Right ventricle myocardium inferior (tissue), 1 donor: ENCODE measurements at places on chromosomes 5 and 9.

DNA sequence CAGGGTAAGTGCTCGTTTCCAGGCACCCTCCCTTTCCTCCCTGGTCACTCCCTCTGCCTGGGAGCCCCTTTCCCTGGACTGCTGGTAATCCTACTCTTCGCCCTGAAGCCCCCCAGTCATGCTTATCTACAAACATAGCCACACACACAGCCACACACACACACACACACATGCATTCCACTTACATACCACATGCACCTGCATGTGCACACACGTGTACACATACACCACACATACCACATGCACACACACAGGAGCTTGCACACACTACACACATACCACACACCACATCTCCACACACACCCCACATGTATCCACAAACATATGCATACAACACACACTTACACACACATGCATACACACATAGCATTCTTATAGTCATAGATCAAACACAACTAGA is 358.5 kb downstream of the GADD45G start:
- no peak for DNase-seq

DNA sequence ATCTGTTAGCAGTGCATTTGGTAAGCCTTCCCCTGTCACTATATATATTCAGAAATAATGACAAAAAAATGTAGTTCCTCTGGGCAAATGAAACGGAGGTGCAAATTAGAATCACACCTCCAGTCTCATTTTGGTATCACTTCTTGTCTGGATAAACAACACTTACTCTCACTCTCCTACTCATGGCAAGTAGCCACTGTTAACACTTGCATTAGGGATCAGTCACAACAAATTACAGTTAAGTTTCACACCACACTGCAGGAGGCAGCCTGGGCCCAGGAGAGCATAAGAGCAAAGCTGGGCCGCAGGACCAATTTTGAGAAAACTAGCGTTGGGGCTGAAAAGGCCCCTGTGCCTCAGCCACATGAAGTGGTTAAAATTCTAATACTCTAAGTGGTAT is 161.0 kb downstream of the ELAVL2 start:
- no peak for DNase-seq

DNA sequence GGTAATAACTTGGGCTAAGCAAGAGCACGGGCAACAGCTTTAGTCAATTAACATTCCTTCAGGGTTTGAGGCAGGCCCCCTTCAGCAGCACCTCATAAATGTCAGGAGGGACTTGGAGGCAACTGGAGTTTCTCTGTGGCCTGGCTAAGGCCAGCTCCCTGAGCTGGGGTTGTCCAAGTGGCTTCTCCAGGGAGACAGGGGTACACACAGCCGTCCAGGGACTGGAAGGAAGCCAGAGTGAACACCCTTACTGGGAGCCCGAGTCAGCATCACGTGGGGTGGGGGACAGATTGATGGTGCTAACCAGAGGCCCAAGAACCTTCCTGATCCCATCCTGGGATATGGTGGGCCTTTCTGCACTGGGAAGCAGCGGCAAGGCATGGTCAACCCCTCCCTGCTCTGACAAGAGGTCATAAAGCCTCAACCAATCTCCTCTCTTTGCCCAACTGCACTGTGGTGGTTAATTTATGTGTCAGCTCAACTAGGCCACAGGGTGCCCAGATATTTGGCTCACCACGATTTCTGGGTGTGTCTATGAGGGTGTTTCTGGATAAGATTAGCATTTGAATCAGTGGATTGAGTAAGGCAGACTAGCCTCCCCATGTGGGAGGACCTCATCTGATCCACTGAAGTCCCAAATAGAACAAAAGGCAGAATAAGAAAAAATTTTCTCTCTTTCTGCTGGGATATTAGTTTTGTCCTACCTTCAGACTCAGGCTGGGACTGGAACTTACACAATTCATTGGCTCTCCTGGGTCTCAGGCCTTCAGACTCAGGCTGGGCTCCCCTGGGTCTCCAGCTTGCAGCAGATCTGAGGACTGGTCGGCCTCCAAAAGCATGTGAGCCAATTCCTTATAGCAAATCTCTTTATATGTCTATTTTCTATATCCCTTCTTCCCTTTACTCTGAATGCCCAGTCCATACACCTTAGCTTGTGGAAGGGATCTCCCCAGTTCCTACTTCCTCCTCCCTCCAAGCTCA is 127.2 kb upstream of the LARP1 start:
- no peak for DNase-seq

- no peak for DNase-seq
Measured at GRCh38 chr9:21590058-21590996, 108.2 kb upstream of the IFNE start.

DNA sequence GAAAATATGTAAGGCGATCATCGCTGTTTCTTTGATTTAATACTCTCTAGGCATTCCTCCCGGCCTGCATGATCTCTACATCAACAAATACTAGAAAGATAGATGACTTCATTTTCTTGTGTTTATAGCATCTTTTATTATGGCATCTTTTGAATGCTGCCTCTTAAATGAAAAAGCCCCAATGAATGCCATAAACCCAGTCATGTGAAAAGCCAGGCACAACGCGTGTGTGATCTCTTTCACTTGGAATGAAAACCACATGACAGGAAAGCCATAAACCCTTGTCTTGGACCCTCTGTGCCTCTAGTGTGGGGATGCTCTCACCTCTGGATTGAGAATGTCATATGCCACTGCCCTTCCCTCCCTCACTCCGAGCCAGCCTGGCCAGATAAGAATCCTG is 476.2 kb downstream of the SEMA5A start:
- no peak for DNase-seq

DNA sequence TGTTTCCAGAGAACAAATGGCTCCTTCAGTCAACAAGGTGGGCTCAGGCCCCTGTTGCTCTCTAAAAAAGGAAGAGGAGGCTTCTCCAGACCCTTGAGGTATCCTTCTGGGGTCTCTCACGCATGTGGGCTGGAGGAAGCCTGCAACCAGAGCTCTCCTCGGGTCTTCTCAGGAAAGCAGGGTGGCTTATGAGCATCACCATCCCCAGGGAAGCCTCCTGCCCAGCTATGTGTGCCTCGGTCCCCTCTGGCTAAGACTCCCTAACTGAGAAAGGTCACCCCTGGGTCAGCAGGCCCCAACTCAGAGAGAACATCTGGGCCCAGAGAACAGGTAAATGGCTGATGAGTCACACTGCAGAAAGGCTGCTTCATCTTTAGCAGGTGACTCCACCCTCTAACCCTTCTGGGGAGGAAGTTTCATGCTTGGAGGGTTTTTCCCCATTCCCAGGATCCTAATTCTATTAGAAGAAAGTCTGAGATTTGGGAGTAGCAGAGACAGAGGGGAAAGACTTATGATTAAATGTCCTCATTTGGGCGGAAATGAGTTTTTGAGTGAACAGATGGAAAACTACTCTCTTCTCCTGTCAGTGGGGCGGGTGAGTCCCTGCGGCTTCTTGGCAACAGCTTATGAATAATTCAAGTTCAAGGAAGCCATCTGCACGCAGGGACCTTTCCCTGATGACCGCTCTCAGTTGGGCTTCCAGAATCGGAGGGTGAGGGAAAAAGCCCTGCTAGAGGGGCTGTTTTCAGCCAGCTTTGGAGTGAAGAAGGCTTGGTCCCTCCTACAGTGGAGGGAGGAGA is 41.9 kb downstream of the TGFBI start:
- no peak for DNase-seq

DNA sequence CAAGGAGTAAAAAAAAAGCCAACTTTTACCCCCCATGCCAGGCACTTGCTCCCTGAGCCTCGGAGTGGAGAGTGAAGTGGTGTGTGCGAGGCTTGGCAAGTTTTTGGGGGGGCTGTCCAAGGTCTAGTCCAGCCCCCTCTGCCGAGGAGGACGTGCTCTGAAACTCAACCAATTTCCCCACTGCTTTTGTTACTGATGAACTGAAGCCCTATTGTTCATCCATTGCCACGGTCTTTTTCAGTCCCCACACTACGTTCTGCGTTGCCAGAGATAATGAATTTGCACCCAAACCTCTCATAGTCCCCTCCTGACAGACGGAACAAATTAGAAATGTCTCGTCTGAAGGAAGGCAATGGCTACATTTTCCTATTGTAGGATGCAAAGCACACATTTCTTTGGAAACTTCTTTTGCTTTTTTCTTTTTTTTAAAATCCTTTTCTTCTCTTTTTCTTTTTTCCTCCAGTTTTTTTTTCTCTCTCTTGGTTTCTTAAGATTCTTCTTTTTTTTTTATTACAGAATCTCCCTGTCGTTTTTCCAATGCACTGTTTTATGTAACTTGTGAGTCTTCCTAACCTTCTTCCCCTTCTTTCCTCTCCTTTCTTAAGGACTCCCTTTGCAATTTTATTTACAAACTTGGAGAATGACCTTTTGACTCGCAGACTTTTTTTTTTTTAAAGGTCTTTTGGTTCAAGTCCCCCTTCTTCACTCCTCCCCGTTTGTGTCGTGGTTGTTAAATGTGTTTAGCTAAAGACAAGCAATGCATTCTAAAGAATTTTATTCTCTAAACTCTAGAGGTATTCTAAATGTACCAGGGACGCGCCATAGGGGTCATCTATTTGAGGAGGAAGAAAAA is 209.5 kb downstream of the MEF2C start:
- DNase-seq, result no peak

- DNase-seq, result no peak
Measured at GRCh38 chr5:31396611-31397295, 135.1 kb downstream of the DROSHA start.

DNA sequence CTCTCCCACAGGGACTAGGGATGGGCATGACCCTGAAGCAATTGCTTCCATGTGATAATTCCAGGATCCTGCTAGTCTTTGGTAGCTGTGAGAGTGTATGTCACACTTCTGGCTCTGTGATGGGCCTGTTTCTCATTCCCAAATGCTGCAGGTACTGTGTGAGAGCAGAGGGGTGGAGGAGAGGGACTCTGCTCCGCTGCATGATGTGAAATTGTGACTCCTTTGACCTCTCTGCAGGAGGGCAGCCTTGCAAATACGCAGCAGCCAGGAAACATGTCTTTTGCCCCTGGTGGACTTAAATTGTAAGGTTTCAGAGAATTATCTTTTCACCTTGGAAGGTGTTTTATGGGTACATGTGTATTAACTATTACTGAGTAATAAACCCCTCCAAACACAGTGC is 61.6 kb downstream of the SFXN1 start:
- no peak for DNase-seq

- no peak for DNase-seq
Measured at GRCh38 chr5:67206929-67207328, 10.3 kb upstream of the CD180 start.

GRCh38 chr5:132281856-132282614 is 12.2 kb upstream of the SLC22A4 start:
- no peak for DNase-seq

DNA sequence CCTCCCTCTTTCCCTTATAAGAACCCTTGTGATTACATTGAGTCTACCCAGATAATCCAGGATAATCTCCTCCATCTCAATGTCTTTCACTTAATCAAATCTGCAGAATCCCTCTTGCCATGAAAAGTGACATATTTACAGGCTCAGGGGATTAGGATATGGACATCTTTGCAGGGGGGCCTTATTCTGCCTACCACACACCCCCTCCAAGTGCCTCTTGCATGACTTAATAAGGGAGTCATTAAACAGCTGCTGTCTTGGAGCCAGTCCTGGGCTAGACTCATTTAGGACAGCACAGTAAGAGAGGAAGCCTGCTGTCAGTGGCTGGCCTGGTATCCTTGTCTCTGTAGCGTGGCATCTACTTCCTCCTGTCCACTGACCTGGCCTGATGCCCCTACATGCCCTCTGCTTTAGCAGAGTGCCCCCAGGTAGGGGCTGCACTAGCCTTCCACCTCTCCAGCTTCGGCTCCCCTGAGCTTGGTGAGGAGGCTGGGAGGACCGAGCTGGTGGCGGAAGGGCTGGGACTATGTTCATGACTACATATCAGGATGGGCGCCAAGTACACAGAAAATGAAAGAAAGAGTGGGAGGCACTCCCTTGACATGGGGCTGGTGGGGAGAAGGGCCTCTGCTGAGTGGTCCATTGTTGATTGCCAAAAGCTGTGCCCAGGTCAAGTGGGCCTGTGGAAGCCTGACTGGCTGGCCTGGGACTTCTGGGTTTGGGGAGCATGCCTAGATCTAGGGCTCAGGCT is 17.2 kb downstream of the ENHO start:
- DNase-seq, result no peak

DNA sequence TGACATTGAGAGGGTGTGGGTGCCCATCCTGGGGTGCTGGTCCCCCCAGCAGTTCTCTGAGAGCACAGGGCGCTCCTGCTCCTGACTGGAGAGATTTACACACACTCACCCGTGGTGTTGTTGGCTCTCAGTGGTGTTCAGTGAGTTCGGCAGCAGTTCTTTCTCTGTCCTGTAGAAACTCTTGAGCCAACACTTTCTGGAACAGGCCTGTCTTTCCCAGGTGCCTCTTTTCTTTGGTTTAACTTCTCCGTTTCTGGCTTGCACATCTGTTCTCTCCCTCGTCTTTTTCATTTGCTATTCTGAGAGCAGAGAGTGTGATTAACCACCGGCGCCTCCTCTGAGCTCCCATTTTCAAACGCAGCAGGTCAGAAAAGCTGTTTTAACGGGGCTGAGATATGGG is 284.5 kb downstream of the IRX2 start:
- DNase-seq, result no peak

GRCh38 chr5:62386824-62387223 is 16.9 kb downstream of the DIMT1 start:
- DNase-seq, result no peak

GRCh38 chr9:8430945-8431344 is 631.4 kb upstream of the DMAC1 start:
- DNase-seq, result no peak

GRCh38 chr9:109792951-109793546 is 13.1 kb downstream of the PALM2AKAP2 start:
- DNase-seq, result no peak

DNA sequence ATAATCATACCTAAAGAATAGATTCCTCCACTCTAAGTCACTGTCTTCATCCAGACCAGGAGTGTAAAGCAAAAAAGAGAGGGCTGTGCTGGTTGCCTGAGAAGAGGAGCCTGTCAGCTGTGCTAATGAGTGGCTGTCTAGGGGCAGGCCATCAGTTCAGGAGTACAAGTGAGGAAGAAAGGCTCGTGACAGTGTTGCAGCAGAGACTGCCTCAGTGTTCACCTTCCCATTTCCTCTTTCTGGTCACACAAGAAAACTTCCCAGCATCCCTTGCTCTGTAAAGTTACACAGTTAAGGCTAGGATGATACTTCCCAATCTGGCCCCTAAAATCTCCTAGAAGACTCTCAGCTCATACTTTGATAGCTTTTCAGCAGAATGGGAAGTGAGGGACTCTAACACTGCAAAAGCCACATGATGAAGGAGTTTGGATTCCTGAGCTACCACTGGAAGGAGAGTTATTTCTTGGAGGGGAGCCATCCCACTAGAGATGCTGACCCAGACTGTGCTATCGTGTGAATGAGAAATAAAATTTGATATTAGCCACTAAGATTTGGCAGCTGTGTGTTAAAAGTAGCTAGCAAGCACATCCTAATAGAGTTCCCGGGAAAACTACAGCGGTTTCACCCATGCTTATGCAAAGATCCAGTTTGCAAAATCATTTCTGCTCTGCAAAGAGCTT is 67.1 kb downstream of the ADAMTS12 start:
- no peak for DNase-seq
